CMK (cell line): ENCODE measurements at places on chromosomes 3 and 15.

DNA sequence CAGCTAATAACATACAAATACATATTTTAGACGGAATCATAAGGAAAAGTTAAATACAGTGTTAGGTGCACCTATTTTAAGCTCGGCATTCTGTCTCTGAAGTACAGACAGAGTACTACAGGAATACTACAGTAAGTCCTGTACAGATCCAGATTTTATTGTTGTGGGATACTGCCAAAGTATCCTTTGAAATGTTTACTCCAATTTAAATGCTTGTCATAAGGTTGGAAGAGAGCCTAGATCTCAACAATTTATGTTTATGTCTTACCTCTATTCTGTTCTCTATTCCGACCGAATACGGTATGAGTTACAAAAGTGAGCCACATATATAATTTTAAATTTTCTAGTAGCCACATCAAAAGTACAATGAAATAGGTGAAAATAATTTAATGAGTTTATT is 25.3 kb downstream of the PLD1 start:
- DNase-seq, result no peak

DNA sequence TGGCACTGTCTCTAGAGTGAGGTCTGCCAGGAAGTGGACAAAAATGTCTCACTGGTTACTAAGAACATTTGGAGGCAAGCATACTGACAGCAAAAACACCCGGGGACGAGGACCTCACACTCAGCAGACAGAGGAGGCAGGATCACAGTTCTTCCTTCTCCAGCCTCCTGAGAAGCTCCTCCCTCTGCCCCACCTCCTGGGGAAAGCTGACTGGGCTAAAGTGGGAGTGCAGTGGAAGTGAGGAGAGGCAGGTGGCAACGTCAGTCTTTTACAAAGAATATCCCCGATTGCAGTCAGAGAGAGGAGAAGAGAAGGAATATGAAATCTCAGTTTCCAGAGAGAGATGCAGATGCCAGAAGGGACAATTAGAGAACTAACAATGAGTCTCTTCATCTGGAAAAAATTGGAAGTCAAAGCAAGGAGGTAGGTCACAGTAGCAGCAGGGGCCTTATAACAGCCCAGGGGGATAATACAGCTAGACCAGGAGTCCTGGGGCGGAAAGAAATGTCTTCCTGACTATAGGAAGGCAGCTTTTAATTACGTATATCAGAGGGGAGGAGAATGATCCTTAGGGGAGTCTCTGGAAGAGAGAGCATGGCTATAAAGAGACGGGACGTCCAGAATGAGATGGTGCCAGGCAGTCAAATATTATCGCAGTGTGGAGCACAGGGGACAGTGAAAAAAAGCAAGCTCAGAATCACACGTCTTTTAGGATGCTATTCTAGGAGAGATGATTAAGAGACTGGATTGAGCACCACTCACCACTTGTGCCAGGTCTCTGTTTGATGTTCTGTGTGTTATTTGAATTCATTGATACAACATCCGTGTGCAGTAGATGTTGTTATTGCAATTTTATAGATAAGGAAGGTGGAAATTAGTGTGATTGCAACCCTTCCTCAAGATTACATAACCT is 47.2 kb downstream of the LEO1 start:
- no peak for DNase-seq

DNA sequence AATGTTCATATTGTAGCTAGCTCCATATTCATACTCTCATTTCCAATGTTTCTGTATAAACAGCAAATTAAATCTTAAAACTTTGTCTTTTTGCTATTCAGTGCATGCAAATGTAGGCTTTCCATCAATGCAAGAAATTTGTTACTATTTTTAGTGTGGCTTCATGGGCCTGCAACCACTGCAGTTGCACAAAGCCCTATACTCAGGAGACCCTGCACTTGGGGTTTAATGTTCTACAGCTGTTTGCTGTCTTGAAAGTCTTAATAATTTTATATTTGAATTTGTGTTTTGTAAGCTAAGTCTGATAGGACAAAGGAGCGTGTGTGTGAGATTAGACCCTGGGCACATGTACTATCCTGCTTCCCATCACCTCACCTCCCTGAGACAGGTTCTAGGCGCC is 9.6 kb downstream of the PYDC2 start:
- DNase-seq, result no peak

DNA sequence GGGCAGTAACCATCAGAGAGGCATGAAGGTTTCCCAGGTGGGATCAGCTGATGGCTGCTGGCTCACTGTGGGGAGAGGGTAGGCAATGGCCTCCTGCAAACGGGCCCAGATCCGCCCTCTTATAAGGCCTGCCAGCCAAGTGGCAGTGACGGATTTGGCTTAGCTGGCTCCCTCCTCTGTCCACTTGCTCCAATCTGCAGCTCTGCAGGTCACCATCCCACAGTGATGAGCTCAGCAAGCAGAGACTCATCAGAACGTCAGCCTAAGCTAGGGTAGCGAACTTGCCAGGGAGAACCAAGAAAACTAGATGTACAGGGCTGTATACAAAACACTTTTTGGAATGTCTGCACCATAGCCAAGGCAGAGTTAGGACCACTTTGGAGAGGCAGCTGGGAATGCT is 62.8 kb upstream of the DCLK3 start:
- no peak for DNase-seq

DNA sequence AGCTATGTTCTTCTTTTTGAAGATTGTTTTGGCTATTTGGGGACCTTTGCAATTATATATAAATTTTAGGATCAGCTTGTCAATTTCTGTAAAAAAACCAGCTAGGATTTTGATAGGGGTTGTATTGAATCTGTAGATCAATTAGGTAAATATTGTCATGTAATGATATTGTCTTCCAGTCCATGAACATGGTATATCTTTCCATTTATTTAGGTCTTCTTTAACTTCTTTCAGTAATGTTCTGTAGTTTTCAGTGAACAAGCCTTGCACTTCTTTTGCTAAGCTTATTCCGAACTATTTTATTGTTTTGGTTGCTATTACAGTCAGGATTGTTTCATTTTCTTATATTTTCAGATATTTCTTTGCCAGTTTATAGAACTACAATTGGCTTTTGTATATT is 175.8 kb upstream of the RARB start:
- no peak for DNase-seq

- DNase-seq, result no peak
Observed at GRCh38 chr3:135784557-135784956, 181.0 kb upstream of the PPP2R3A start.

- DNase-seq, result no peak
Observed at GRCh38 chr3:45548681-45549075, 45.9 kb upstream of the LIMD1 start.

GRCh38 chr3:174285242-174285864 is 573.8 kb upstream of the NAALADL2 start:
- no peak for DNase-seq

DNA sequence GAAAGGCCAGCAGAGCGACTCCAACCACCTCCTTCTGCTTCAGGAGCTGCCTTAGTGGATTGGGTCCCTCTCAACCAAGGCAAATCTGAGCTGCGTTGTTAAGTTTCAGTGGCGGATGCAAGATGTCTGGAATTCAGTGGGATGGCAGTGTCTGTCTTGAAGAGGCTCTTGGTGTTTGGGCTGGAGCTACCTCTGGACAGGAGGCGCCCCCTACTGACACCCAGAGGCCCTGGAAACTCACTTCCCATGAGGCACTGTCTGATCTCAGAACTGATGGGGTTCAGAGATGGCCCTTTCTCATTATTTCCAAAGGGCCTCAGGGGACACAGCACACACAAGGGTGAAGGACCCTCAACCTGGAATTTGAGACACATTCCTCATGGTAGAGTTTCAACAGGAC is 6.0 kb upstream of the SLC28A1 start:
- no peak for DNase-seq

GRCh38 chr15:98823012-98823458 is 174.7 kb downstream of the IGF1R start:
- DNase-seq, result no peak

DNA sequence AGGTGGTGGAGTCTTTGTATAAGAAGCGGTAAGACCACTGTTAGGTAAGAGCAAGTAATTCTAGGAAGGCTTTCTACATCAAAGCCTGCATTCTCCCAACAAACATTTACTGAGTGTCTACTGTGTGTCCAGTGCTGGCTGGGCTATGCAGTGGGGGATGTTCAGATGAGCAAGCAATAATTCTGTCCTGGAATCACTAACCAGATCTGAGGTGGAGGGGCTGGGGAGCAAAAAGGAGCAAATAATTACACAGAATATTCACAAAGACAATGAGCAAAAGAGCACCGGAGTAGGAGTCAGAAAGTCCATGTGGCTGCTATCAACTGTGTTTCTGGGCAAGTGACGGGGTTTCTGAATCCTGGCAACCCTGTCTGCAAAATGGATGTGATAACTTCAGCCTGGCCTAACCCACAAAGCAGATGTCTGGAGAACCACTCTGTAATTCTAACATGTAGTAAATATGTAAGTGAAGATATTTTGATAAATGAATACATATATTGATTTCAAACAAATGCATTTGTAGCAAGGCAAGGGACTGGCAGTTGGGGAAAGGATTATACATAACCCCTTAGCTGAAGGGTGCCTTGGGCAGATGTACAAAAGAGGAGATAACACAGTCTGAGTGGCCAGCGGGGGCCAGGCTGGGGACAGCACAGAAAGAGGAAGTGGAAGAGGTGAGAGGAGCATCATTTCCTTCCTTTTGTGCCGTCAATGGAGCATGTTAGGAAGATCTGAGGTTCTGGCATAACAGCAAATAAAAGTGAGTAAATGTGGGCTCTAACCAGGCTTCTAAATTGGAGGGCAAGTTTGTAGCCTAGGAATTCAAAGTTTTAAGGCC is 28.8 kb downstream of the CYP8B1 start:
- DNase-seq, result peak; percentile 43

- no peak for DNase-seq
Observed at GRCh38 chr3:8712045-8712907, 21.3 kb upstream of the CAV3 start.

DNA sequence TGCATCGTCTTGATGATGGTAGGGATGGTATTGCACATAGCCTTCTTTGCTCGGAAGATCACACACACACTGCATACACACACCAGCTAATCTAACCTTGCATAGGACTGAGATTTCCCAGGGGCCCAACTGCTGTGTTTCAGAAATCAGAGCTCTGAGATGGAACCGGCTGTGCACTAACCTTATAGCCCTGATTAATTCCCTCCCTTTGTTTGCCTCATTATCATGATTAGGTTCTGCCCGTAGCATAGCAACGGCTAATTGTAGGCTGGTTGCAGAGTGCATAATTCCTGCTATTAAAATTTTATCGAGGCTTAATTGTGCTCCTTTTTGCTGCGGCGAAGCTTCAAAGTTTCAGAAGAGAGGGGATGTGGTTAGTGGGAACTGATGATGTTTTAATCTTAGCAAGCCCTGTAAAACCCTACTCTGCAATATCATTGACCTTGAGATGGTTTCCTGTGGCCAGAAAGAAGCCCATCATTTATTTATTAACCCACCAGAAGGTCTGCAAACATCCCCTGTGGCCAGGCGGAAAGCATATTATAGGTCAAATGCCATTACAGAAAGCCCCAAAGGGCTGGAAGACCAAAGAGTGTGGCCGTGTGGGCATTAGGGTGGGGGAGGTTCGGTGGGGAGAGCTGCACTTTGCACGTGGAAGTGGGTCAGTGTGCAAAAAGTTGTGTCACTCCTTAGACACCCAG is 56.2 kb upstream of the GLCE start:
- no peak for DNase-seq

DNA sequence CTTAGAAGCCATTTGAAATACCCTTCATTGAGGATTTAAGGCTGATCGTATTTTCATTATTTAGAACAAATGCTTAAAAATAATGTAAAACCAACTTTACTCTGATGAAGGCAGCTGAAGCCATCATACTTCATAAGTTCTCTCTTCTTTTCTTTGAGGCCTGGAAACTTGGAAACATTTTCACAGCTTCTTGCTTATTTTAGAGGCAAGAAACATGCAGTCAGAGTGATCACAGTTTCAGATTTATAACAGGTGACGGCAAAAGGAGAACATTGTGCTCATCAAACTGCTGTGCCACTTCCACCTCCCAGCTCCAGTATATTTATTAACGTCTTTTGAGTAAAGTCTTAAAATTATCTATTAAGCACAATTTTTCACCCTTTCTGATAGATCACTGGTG is 376.1 kb downstream of the PTPRG start:
- DNase-seq, result no peak

- no peak for DNase-seq
Observed at GRCh38 chr15:95784508-95784907, 546.0 kb upstream of the NR2F2 start.

- DNase-seq, result no peak
Observed at GRCh38 chr15:42324308-42324707, 35.0 kb upstream of the CAPN3 start.

DNA sequence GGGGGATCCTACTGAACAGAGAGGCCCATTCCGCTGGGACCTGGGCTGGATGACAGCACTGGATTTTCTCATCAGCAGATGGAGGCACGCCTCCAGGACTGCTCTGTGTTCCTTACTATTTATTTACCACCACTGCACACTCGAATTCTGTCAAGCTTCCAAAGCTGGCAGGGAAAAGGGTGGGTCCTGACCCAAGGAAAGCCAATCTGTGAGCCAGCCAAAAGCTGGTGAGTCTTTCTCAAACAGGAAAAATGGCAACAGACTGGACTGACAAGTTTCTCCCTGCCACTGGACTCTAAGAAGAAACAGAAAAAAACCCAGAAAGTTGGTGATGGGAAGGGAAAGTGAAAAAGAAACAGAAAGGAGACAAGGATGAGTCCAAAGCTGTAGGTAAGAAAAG is 37.8 kb downstream of the CD47 start:
- no peak for DNase-seq

DNA sequence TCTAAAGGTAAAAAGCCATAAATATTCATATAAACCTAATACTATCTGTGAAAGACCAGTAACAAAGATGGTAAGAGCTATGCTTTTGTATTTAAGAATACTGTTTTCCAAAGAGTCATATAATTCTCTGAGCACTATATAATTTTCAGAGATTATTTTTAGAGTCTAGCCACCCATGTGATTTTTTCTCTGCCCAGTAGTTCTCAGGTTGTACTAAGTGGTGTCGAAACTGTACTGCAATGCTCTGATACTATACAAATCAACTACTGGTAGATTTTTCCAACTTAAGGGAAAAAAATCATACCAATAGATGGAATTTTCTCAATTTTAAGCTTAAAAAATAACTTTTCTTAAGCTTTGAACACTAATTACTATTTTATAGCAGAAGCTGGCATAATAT is 104.8 kb downstream of the MYO5A start:
- DNase-seq, result no peak

GRCh38 chr3:81761904-81762580 is 597 bp upstream of the GBE1 start:
- DNase-seq, result no peak

GRCh38 chr15:78417754-78418630 is 20.0 kb upstream of the IREB2 start:
- no peak for DNase-seq

GRCh38 chr3:108554229-108554628 is 35.0 kb downstream of the CIP2A start:
- DNase-seq, result no peak
